Activated CD4-positive, CD25-positive, alpha-beta regulatory T cell treated with anti-CD3 and anti-CD28 coated beads, Interleukin-2, amount 50 U/mL, for 24 hours (primary cell): ENCODE measurements at places on chromosomes 16 and 17.

DNA sequence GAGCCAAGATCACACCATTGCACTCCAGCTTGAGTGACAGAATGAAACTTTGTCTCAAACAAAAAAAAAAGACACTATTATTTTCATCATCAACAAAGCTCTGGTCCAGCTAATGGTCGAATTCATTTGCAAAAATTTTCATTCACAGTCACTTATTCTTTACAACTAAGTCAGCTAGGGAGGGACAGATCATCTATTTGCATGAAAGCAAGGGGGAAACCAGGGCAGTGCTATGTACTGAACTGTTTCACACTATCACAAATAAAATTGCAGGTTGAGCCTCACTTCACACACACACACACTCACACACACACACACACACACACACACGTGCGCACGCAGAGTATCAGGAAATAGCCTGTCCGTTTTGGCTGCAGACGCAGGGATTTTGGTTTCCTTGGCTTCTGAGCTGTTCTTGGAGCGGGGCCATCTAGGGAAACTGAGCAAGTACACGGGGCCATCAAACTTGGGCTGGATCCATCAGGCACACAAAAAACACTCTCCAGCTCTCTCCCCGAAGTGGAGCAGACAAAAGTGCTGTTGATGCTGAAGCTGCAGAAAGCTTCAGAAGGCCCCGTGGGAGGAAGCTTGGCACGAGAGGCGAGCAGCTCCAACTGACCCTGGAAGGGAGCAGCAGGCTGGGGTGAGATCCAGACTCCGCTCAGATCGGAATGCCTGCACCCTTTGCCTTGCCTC is 44.3 kb upstream of the HELZ start:
- ATAC-seq, result no peak

GRCh38 chr17:74987418-74987908 is at the start of gene CDR2L:
TSS of gene CDR2L (plus strand) at chr17:74987632. CDS start at chr17:74988044, 412 bp downstream.
- peak; percentile 97 for ATAC-seq

GRCh38 chr17:74234486-74234885 is 21.1 kb downstream of the TTYH2 start:
- ATAC-seq, result no peak

DNA sequence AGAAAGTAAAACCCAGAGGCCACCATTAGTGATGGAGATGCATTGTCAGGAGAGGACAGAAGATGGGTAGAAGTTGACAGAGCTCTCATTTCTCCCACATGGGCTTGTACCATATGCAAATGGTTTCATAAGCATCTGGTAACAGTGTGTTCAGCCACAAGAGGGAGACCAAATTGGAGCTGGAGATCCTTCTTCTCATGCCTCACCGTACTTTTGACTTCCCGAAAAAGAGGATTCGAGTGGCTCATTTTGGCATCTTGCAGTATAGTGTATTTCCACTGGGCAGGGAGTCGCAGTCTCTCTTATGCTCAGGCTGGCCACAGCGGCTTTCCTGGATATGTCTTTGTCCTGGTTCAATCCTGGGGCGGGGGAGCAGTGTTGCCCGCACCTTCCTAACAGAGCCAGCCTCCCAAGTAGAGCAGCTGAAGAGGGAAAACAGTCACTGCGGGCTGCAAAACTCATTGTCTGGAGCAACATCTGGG is 23.8 kb downstream of the TBC1D3B start:
- ATAC-seq, result no peak

DNA sequence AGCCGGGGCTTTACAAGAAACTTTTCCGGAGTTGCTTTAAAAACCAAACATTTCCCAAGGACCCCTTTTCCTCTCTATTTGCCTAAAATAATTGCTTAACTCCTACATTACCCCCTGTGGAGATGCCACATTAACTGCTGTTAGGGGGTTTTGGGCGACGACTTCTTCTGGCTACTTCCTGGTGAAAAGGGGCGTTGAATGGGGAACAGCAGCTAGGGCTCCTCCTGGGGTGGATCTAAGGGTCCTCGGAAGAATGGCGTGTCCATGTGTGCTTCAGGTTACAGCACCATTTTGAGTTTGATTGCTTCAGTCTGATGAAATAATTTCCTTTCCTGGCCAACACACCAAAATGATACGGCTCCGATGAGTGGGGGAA is 22.0 kb downstream of the ABCC1 start:
- no peak for ATAC-seq

DNA sequence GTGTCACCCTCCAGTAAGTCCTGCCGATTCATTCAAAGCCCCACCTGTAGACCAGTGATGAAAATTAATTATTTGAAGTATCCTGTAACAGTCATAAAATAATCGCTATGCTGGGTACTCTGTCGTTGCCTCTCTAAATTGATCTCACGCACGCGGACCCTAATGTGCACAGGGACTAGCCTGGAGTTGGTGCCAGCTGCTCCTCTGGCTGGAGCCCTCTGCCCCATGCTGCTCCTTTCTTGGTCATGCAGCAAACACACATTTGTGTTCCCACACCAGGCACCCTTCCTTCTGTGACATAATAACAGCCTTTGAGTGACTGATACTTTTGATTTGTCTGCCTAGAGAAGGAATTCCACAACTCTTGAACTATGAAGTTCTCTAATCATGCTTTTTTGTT is 16.0 kb downstream of the RAB11FIP3 start:
- no peak for ATAC-seq
